ENCODE measurements at places on chromosomes 7 and 10. TPM values are rescaled to one million over a fixed set of nuclear protein-coding genes. Genes with fewer than 3 reads are reported as not detected.

Gene CDHR3
- 3.6 TPM for total RNA-seq

Gene CARD11
- 0.41 TPM for total RNA-seq

Gene CPXM2
- 4.6 TPM for total RNA-seq

Gene UPK3B
- total RNA-seq, result 0.54 TPM

Gene PLEKHS1
- total RNA-seq, result not detected

Gene LRRC18
- not detected for total RNA-seq

Gene CUZD1
- total RNA-seq, result not detected

Gene LIPK
- total RNA-seq, result not detected

Gene PMPCB
- total RNA-seq, result 69.7 TPM

Gene ANKRD30A
- total RNA-seq, result not detected

Gene STOX1
- 0.41 TPM for total RNA-seq

DNA sequence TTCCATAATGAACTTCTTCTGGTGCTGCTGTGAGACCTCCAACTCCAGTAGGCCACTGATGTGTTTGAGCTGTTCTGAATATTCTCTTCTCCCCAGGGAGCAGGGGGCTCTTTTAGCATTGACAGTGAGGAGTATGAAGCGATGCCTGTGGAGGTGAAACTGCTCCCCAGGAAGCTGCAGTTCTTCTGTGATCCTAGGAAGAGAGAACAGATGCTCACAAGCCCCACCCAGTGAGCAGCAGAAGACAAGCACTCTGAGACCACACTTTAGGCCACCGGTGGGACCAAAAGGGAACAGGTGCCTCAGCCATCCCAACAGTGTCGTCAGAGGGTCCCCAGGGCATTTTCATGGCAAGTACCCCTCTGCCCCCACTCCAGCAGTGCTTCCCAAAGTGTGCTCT is 49.3 kb downstream of the DENND11 start:
- no peak for DNase-seq

DNA sequence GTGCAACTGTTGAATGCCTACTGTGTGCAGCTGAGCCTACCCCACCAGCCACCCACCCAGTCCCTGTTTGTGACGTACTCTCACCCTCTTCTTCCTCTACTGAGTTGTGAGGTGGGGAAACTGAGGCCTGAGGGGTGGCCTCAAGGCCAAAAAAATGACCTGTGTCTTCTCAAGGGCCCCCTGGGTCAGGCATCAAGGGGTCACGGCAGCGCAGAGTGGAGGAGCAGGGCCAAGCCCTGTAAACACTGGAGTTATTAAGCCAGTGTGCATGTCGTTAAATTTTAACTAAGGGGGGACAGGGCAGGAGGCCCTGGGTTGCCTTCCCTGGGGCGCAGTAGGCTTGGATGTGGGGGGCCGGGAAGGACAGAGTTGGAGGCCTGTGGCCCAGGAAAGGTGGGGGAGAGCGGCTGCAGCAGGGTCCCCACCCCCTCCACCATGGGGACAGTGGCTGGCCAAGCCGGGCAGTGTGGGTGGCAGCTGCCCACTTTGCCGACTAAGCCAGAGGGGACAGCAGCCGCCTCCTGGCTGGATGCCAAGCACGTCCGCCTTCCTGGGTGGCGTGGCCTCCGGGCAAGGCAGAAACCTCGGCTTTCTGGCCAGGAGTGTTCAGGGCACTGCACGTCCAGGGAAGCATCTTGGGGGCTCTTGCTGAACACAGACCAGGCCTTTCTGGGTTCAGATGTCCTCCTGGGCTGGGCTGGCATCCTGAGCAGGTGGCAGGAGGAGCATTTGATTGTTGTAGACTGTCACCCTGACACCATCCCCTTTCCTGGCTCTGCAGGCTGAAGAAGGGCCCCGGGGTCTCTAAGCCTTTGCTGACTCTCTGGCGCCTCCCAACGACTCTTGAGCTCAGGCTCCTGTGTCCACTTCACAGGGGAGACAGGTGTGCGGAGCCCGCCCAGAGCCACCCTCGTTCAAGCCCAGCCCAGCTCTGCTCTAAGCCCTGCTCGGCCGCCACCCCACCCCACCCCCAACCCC is 1.9 kb downstream of the SLC29A4 start:
- DNase-seq, result no peak

DNA sequence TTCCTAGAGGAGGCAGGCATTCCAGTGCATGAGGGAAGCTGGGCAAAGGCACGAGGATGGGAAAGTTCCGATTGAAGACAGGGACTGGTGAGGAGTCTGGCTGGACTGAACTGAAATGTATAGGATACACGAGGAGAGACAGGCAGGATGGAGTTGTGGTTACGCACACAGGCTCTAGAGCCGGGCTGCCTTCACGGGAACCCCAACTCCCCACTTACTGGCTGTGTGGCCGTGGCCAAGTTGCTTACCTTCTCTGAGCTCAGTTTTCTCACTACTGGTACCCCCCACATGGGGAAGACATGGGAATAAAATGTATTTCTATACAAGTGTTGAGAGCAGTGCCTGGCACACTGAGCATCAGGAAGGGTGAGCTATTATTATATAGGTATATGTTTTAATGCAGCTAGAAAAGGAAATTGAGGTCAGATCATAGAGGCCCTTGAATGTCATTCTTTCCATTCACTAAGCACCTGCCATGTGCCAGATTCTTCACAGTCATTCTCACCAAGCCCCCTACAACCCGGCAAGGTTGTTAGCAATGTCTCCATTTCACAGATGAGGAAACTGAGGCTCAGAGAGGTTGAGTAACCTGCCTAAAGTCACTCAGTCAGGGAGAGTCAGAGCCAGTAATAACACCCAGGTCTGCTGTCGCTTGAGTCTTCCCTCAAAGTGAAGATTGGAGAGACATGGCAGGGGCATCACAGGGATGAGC is 9.7 kb downstream of the CHST3 start:
- DNase-seq, result no peak

- no peak for DNase-seq
Observed at GRCh38 chr10:56496186-56496486, 135.1 kb upstream of the ZWINT start.

DNA sequence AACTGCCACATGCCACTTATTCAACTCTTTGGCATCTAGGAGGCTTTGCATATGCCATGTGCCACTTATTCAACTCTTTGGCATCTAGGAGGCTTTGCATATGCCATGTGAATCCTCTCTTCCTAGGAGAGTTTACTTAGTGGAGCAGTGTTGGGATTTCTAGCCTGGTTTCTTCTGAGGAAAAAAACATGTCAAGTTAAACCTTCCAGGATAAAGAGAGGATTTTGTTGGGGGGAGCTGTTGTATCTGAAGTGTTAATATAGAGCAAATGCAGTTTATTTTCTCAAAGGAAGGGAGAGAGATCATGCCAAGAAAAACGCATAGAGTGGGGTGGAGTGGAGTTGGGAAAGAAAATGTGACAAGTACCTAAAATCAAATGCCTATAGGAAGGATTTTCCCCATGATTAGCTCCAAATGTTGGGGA is 91.5 kb downstream of the MCU start:
- DNase-seq, result no peak

DNA sequence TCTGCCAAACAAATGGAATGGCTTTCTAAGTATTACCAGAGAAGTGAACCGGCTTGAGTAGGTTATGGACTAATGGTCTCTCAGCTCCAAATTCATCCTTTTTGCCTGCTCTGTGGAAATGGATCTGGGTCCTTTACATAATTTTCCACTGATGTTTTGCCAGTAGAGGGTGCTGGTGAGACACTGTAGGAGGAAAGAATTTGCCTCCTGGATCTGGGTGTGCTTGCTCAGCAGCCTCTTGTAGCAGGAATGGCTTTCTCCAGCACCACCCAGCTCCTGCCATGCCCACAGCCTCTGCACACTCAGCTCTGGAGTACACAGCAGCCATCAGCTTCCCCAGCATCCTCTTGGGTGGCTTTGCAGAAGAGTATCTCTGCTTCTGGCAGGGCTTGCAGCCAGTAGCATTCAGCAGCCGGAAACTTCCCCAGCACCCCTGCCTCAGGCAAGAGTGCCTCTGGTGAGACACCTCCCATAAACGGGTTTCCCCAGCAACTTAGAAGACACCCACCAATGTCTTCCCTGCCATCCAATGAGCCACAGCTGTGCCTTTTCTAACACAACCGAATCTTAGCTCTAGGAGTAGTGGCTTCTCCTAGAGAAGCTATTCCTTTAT is 235.0 kb upstream of the PLPP4 start:
- DNase-seq, result no peak

GRCh38 chr7:68470836-68471435 is 1127.3 kb upstream of the AUTS2 start:
- DNase-seq, result no peak

GRCh38 chr7:134428942-134429341 is 30.0 kb downstream of the AKR1B1 start:
- no peak for DNase-seq

DNA sequence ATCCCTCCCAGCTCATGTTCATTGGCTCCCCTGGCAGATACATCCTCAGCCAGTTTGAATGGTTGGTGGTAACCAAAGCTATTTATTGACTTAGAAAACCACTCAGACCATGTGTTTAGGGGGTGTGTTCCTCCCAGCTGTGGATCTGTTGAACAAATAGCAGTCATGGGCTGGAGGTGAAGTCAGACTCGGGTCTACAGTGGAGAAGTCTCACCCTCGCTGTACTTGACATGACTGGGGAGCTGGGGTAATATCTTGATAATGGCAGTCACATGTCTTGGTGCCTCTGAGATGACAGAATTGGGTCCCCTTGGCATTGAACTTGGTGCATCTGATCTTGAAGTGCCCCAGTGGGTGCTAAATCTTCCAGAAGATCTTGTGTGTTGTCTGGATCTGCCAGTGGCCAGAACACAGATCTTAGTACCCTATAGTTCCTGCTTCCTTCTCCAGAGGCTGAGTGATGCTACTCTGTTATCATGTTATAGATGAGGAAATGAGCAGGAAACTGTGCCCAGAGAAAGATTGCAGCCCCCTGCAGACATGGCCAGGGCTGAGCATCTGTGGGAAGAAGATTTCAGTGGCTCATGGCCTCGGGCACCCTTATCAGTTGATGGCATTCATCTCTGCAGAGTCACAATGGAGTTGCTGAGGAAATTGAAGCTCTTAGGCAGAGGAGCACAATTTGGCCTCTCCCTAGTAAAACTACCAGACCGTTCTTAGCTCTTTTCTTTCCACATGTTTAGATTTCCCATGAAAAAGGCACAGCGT is 50.4 kb downstream of the ADRA2A start:
- DNase-seq, result no peak

DNA sequence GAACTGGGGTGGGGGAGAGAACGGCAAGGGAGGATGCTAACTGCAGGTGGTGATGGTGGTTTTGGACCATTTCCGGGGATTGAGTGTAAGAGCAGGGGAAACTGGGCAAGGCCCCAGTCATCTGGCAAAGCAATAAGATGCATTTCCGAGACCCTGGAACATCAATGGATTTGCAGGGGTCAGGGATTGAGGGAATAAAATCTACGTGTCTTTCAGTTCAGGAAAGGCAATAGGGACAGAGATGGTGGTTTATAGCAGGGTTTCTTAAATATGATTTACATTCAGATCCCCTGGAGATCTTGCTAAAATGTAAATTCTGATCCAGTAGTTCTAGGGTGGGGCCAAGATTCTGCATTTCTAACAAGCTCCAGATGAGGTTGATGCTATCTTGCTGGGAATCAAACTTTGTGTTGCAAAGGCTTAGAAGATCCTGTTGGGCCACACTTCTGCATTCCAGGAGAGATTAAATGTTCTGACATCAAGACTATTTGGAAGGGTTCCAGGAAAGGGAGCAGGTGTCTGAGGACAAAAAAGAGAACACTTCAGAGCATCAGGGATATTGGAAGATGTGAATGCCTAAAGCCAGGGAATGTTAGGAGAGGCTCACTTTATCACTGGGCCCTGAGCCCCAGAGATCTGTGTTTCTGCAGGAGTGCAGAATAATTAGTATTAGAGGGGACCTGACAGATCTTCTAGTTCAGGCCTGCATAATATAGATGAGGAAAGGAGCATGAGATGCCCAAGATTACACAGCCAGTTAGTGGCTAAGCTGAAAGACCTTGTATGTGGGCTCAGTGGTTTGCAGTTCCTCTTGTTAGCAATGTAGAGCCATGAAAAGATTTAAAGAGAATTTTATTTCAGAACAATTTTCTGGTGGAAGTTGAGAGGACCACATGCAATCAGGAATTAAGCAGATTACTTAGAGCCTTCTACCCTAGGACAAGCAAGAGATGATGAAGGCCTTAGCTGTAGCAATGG is 32.4 kb downstream of the BLNK start:
- no peak for DNase-seq

GRCh38 chr7:65216469-65216868 is 157.2 kb upstream of the ZNF92 start:
- peak; percentile 70 for DNase-seq

GRCh38 chr7:13021566-13022300 is 334.3 kb downstream of the ARL4A start:
- no peak for DNase-seq

- DNase-seq, result no peak
Observed at GRCh38 chr10:10878963-10879362, 138.7 kb upstream of the CELF2 start.

- DNase-seq, result no peak
Observed at GRCh38 chr7:107344799-107345198, 125.1 kb upstream of the GPR22 start.

- DNase-seq, result no peak
Observed at GRCh38 chr10:12476656-12477055, 127.3 kb downstream of the CAMK1D start.

DNA sequence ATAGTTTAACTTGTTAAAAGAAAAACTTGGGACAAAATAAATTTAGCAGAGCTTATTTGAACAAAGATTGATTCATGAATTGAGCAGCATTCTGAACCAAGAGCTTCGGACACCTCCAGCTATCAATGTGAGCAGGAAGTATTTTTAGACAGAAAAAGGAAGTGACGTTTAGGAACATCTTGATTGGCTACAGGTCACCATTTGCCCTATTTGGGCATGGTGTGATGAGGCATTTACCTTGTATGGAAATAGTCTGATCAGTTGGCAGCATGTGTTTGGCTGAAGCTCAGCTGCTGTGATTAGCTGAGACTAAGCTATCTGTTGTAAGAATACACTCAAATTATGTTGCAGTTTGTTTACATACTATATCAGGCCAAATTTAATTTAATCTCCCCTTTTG is 185.1 kb downstream of the ATRNL1 start:
- no peak for DNase-seq

- DNase-seq, result no peak
Observed at GRCh38 chr7:47552621-47553020, 29.3 kb downstream of the TNS3 start.

GRCh38 chr10:31822616-31823318 is 105.9 kb downstream of the ARHGAP12 start:
- DNase-seq, result no peak

- no peak for DNase-seq
Observed at GRCh38 chr10:128209862-128210214, 83.6 kb upstream of the MKI67 start.

DNA sequence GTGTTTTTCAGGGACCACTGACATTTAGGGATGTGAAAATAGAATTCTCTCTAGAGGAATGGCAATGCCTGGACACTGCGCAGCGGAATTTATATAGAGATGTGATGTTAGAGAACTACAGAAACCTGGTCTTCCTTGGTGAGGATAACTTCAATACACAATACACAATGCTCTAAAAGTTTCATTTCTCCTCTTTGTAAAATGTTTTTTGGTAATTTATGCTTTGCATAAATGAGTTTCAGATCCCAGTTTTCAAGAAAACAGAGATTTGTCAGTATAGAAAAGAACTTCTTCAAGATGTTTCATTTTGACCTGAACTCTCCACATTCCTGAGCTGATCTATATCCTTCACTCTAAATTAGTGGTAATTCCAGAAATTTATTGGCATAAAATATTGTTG is 14.2 kb downstream of the ZNF92 start:
- no peak for DNase-seq

- no peak for DNase-seq
Observed at GRCh38 chr10:28278842-28279241, 24.0 kb downstream of the MPP7 start.

Data from Right ventricle myocardium inferior (tissue), 1 donor.